T follicular helper cell (primary cell): ENCODE measurements at places on chromosomes 16 and 17.

DNA sequence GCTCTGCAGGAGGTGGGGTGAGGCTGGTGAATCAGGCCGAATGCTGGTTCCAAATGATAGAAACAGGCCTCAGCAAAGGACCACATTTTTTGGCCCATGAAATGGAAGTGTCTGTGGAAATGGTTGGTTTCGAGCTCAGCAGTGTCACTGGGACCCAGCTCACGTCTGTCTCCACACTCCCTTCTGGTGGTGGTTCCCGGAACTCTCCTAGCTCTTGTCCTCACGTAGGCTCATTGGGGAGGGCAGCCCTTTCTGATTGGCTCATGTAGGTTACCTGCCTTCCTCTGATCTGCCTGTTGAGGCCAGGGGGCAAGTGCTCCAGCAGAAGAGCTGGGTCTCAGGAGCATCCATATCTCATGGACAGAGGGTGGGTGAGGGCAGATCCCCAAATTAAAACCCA is 4.0 kb downstream of the ALG1 start:
- DNase-seq, result no peak

- DNase-seq, result no peak
These were observed 18.5 kb downstream of the CYTH1 start for GRCh38 chr17:78763561-78763960.

GRCh38 chr17:56373981-56374833 is 219.3 kb upstream of the NOG start:
- no peak for DNase-seq

GRCh38 chr17:48612854-48613691 is 2.0 kb downstream of the HOXB8 start:
- DNase-seq, result no peak

DNA sequence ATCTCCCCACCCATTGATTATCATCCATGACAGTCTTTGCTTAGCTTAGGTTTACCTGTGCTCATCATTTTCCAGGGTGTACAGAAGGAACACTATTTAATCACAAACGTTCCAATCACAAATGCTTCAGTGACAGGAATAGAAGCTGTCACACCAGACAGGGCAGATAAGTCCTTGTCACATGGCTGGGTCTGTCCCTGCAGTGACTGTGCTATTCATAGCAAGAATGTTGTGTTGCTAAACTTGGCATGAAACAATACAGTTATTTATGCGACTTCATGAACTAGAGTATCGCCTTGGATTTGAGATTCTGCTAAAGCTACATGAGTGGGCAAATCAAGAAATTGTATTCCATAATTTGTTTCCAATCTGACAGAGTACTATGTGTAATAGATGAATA is 108.4 kb downstream of the CDH13 start:
- DNase-seq, result no peak

- no peak for DNase-seq
These were observed 2.7 kb upstream of the KCNJ18 start for GRCh38 chr17:21689604-21690003.
